Posterior vena cava (tissue), 2 donors: ENCODE measurements at places on chromosomes 4 and X. TPM values are rescaled to one million over a fixed set of nuclear protein-coding genes. Genes with fewer than 3 reads are reported as not detected.

- no peak for DNase-seq
Measured at GRCh38 chr4:186669159-186669731, 54.4 kb downstream of the FAT1 start.

DNA sequence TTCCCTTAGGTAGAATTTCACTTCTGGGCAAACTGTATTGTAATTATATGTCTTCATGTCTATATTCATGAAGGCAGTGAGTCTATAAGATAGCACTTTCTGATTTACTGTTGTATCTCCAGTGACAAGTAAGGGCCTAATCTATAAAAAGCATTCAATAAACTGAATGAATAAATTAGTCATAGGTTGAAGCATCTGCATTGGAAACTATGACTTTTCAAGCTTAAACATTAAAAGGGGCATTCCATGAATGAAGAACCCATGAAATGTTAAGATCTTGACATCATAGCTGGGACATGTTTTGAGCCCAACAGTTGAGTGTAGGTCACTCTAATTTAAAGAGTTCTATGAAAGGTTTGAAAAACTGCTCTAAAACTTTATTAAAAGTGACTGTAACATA lies 159.3 kb upstream of the LCORL start:
- no peak for DNase-seq

DNA sequence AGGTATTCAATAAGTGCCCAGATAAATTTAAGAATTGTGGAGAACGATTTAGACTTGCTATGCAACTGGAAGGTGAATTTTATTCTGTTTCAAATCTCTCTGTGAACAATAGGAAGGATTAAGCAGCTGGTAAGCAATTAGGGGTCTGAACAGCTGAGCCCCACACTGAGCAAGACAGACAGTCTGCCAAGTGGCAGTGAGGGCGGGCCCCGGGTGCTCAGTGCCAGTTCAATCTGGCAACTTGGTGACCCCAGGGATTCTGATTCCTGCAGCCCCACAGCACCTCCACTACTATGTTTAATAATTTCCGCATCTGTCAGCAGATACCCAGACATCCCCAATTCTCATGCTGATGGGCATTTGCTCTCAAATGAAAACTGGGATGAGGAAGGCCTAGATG lies 317.3 kb downstream of the PPP1R2C start:
- no peak for DNase-seq

- DNase-seq, result no peak
Measured at GRCh38 chr4:53481586-53481985, 104.1 kb downstream of the FIP1L1 start.

DNA sequence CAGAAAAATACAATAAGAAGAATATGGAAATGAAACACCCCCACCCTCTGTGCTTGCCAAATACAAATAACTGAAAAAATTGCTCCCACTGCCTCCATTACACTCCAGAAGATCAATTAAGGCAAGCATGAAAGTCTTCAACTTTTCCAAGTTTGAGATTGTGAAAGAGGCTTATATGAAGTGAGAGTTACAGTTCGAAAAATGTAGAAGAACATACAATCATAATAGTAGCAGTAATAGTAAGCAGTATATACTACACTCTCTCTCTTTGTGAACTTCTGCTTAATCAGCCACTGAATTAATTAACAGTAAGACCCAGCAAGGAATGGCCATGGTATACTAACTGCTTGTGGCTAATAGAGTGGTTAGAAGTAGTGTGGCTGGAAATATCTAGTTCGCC lies 923.2 kb downstream of the RPA4 start:
- no peak for DNase-seq

The PRRG3 gene
- 5.1 TPM for total RNA-seq

The HMGN5 gene
- 7.9 TPM for total RNA-seq
